Stimulated activated CD8-positive, alpha-beta memory T cell treated with anti-CD3 and anti-CD28 coated beads, Interleukin-7, amount 100 ng/mL, for 48 hours (primary cell): ENCODE measurements at places on chromosomes 7 and 10.

GRCh38 chr7:13259930-13260329 is 572.5 kb downstream of the ARL4A start:
- DNase-seq, result no peak

DNA sequence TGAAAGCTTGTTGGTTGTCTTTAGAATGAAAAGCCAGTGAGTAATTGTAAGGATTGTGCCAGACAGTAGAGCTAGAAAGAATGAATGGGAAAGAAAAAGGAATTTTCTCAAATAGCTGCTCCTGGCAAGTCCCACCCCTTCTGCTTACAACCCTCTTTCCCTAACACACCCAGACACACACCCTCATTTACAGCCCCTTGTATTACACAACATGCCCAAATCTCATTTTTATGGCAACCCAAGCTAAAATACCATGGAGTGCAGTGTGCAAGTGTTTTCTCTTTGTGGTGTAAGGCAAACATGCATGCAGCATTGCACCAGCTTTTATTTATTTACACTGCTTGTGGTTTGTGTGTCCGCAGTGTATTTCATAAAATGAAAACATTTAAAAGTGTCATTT is 1.5 kb downstream of the PRKAR2B start:
- no peak for DNase-seq

DNA sequence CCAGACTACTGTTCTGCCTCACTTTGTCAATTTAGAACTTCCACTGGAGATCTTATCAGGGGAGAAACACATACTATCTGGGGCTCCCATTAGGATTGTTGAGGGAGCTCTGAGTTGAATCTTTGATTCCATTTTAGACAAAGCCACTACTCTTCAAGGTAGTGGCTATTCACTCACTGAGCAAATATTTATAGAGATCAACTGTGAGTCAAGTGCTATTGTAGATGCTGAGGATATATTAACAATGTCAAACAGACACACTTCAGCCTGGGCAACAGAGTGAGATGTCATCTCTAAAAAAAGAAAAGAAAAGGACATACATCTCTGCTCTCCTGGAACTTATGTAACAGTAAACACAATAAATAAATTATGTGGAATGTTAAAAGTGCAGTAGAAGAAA is 315.3 kb downstream of the PTEN start:
- no peak for DNase-seq

DNA sequence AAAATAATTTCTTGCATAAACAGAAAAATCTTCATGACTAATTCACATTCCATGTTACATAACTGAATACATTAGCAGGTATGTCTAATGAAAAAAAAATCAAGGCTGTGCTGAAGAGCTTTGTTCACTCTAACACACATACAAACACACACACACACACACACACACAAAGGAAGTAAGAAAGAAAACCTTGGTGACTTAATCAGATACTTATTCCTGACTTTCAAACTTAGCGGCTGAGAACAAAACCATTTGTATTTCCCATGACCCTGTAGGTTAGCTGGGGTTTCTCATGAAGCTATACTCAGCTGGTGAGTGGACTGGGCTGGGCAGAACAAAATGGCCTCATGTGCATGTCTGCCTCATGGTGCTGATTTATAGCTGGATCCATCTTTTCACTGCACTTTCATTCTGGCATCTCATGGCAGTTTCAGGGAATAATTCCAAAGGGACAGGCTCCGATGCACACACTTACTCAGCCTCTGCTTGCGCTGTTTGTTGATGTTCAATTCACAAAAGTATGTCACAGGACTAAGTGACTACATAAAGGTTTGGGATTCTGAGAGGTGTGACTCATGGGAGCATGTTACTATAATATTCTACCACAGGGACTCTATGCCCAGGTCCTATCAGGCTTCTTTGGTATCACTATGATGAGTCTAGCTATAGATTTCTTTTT is 161.2 kb downstream of the PCLO start:
- DNase-seq, result no peak

GRCh38 chr7:9796241-9796640 is 1177.4 kb upstream of the PHF14 start:
- no peak for DNase-seq

- no peak for DNase-seq
These were observed 45.3 kb downstream of the BTBD16 start for GRCh38 chr10:122316224-122316884.

- no peak for DNase-seq
These were observed 53.8 kb downstream of the SMURF1 start for GRCh38 chr7:99089914-99090629.

- no peak for DNase-seq
These were observed 2.4 kb downstream of the TCTN3 start for GRCh38 chr10:95691281-95691680.

GRCh38 chr10:92848441-92849233 is at the start of gene EXOC6:
EXOC6 (plus strand) TSS chr10:92848520; CDS start chr10:92848534, 14 bp downstream.
- peak; percentile 65 for DNase-seq

- no peak for DNase-seq
These were observed 4.6 kb downstream of the LFNG start for GRCh38 chr7:2523941-2524807.

DNA sequence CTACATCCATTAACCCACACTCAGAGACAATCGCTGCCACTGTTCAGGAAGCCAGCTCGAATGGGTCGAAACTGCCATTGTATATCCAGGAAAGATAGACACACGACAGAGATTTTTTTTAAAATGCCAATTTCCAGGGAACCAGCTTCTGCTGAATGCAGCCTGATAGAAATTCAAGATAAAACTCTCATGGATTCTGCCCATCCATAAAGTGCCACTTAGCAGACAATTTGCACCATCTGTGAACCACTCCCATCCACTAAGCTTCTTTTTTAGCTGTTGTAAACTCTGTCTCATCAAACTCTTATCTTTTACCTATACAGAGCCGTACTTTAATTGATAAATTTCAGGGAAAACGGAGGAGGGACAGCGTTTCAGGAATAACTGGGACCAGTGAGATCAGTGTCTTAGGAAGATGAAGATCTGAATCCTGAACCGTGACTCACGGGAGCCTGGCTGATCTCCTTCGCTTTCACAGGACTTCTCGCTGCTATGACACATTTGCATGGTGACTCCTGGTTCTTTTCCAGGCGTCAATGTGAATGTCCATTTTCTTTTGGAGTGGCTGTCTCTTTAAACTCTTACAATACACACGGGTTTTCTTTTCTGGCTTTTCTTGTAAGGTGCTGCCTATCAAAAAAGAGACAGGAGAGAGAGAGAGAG is 103.4 kb downstream of the FAM204A start:
- DNase-seq, result no peak

GRCh38 chr10:71999360-72000072 is 35.3 kb downstream of the CHST3 start:
- DNase-seq, result no peak

- no peak for DNase-seq
These were observed 27.3 kb downstream of the AGAP3 start for GRCh38 chr7:151113344-151114150.
